ENCODE measurements at places on chromosomes 1 and 21. TPM values are rescaled to one million over a fixed set of nuclear protein-coding genes. Genes with fewer than 3 reads are reported as not detected.

CACHD1 gene
- 10.1 TPM for total RNA-seq

CFAP107 gene
- not detected for total RNA-seq

UMODL1 gene
- total RNA-seq: 0.13 TPM

TCHH gene
- total RNA-seq: 0.50 TPM

CLCNKA gene
- 0.42 TPM for total RNA-seq

GRCh38 chr21:33441489-33442477 lies 38.0 kb downstream of the TMEM50B start:
- no peak overlapping the region for H3K4me3 ChIP-seq
- H3K27ac ChIP-seq: peak overlapping the region; percentile 62
- DNase-seq: no peak
- no peaks in the 10 kb centered on the region for H3K27me3 ChIP-seq
- H3K36me3 ChIP-seq: peaks cover 29% of the 10 kb centered on the region
- H3K4me1 ChIP-seq: peaks cover 16% of the 10 kb centered on the region

- no peak overlapping the region for H3K27ac ChIP-seq
- DNase-seq: no peak
- H3K27me3 ChIP-seq: no peaks in the 10 kb centered on the region
- no peak overlapping the region for H3K4me3 ChIP-seq
These were observed 5.6 kb downstream of the PRCC start for GRCh38 chr1:156772728-156773497.

- no peak overlapping the region for H3K27ac ChIP-seq
- no peaks in the 10 kb centered on the region for H3K4me1 ChIP-seq
- H3K36me3 ChIP-seq: peaks cover 73% of the 10 kb centered on the region
- no peaks in the 10 kb centered on the region for H3K27me3 ChIP-seq
These were observed 32.5 kb downstream of the SASS6 start for GRCh38 chr1:100100202-100100601.

DNA sequence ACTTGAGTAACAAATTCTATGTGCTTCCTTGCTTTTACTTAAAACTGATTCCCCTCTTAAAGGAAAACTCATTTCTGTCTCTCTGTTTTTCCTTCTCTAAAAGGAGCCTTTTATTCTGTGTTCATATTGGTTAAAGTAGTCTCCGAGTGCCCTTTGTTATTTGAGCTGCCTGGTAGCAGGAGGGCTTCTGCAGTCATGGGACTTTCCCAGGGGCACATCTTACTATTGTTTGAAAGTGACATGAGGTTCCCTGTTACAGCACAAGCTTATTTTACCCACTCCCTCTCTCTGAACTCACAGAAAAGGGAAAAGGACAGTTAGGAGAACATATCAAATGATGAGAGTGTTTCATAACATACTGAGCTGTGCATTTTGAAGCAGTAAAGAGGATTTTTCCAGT lies 58.1 kb upstream of the ANGPTL1 start:
- H3K27ac ChIP-seq: peak overlapping the region; percentile 81
- H3K4me1 ChIP-seq: peaks cover 69% of the 10 kb centered on the region
- no peak overlapping the region for H3K4me3 ChIP-seq
- peak; percentile 77 for DNase-seq
- H3K27me3 ChIP-seq: no peaks in the 10 kb centered on the region
- H3K36me3 ChIP-seq: no peaks in the 10 kb centered on the region

- no peak for DNase-seq
- no peak overlapping the region for H3K27ac ChIP-seq
- H3K27me3 ChIP-seq: no peaks in the 10 kb centered on the region
- H3K4me1 ChIP-seq: no peaks in the 10 kb centered on the region
- no peak overlapping the region for H3K4me3 ChIP-seq
These were observed 52.5 kb upstream of the RIPK4 start for GRCh38 chr21:41819236-41819855.

DNA sequence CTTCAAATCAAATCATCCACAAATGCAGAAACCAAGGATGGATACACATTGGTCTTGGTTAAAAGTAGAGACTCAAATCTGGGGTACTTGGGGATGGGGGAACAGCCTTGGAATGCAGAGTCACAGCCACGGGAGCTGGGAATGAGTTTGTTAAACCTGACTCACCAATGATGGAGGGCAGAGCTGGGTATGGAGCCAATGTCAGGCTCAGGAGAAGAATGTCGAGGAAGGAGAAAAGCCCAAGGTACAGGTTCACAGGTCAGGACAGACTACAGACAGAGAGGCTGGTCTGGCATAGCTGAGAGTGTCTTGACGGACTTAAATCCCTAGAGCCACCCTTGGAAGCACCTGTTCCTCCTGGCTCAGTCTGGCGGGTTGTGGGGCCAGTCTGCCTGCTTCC lies 237.6 kb downstream of the NTNG1 start:
- DNase-seq: no peak
- H3K27ac ChIP-seq: no peak overlapping the region
- H3K4me1 ChIP-seq: no peaks in the 10 kb centered on the region
- H3K27me3 ChIP-seq: no peaks in the 10 kb centered on the region

GRCh38 chr1:14922942-14923726 lies 230.4 kb upstream of the TMEM51 start:
- peaks cover 22% of the 10 kb centered on the region for H3K4me1 ChIP-seq
- H3K36me3 ChIP-seq: no peaks in the 10 kb centered on the region
- no peaks in the 10 kb centered on the region for H3K27me3 ChIP-seq
- DNase-seq: no peak
- peak overlapping the region; percentile 71 for H3K27ac ChIP-seq

GRCh38 chr1:244085891-244086290 lies 34.8 kb downstream of the ZBTB18 start:
- H3K27me3 ChIP-seq: peaks cover 4% of the 10 kb centered on the region
- no peak overlapping the region for H3K27ac ChIP-seq
- H3K36me3 ChIP-seq: no peaks in the 10 kb centered on the region

DNA sequence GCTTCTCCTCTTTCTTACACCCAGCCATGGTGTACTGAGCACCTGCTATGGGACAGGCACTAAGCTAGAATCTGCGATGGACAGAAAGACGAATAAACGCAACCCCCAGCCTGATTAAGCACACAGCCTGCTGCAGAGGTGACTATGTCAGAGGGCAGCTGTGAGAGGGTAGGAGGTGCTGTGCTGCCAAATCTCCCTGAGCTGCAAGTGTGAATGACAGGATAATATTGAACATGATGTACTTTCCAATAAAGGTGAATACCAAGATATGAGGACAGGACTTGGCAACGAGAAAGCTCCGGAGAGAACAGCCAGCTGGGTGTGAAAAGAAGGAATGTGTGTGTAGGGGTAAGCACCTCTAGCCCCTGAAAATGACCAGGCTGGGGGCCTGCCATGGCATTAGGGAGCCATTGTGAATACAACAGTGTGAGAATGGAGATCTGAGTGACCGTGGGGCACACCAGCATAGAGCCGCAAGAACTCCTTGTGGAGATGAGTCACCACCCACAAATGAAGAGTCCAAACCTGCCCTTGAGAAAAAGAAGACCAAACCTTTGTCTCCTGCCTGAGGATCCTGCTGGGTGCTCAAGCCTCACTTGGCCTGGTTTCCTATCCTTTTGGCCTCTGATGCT lies 83.0 kb upstream of the ATF3 start:
- no peak for DNase-seq
- no peaks in the 10 kb centered on the region for H3K27me3 ChIP-seq
- no peaks in the 10 kb centered on the region for H3K36me3 ChIP-seq
- H3K4me1 ChIP-seq: no peaks in the 10 kb centered on the region
- no peak overlapping the region for H3K27ac ChIP-seq

DNA sequence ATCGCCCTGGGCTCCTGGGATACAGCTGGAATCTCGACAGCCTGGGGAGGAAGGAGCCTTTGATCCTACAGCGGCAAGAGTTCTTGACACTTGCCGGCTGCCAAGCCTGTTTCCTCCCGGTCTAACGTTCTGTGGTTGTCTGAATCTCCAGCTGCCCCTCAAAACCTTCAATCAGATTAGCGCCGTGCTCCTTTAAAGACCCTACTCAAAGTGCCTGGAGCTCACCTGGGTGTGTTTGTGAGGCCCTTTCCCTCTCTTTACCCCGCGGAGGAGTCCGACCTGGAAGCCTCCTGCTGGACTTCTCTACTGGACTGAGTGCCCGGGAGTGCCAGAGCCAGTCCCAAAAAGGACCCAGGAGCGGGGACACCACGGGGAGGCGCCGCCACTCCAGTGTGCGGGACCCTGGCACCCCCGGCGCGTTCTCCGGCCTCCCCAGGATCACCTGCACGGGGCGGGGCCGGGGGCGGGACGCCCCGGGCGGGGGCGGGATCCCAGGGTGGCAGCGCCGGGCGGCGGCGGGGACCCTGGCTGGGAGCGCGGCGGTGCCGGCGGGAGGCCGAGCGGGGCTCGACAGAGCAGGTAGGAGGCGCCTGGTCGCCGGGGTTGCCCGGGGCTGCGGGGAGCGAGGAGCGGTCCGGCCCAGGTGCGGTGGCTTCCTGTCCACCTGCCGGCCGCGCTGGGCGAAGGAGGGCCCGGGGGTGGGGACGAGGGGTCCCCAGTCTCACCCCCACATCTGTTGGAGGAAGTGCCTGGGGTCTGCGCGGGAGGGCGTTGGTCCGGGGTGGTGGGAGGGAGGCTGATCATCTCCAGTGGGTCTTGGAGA lies at the start of gene NCMAP:
Gene NCMAP, plus strand, starts transcription at position 497 of the 823 bp plus-strand sequence. CDS start 39,344 bp downstream, outside the sequence.
- H3K4me3 ChIP-seq: peak within 1 kb of the TSS; percentile 33
- H3K27ac ChIP-seq: no peak within 1 kb of the TSS
- peaks cover 20% of the 10 kb centered on the region for H3K27me3 ChIP-seq
- no peak for DNase-seq
- H3K4me1 ChIP-seq: peaks cover 15% of the 10 kb centered on the region

DNA sequence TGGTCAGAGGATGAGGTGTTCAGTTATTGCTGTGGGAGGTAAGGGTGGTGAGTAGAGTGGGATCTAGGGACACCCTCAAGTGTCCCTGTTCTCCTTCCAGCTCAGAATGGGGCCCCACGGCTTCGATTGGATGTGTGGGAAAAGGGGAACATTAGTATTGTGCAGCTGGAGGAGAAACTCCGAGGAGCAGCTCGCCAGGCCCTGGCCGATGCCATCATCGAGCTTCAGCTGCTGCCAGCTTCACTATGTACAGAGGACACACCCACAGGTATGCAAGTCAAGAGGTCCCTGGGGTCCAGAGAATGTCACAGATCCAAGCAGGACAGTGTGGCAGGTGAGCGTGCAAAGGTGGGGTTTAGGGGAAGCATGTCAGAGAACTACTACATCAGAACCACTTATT lies 13.9 kb downstream of the HYI start:
- no peaks in the 10 kb centered on the region for H3K27me3 ChIP-seq
- no peak for DNase-seq
- no peaks in the 10 kb centered on the region for H3K4me1 ChIP-seq
- no peak overlapping the region for H3K4me3 ChIP-seq
- H3K27ac ChIP-seq: no peak overlapping the region
- H3K36me3 ChIP-seq: peaks cover 82% of the 10 kb centered on the region

DNA sequence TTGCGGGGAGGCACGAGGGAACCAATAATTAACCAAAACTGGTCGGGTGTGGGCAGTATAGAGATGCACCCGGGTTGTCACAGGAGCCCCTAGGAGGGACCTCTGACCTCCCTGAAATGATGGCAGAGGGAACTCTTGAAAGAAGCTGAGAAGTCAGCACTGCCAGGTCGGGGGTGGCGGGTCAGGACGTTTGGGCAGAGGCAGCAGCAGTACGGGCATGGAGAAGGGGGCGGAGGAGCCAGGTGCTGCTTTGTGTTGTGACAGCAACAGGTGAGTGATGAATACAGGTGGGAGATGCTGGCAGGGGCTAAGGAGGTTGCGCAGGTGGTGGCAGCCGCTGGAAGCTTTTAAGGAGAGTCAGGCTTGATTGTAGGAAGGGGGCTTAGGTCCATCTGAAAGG lies 11.7 kb downstream of the TNFRSF1B start:
- no peak for DNase-seq
- H3K27ac ChIP-seq: peak overlapping the region; percentile 40
- H3K4me1 ChIP-seq: peaks cover 82% of the 10 kb centered on the region
- H3K27me3 ChIP-seq: peaks cover 24% of the 10 kb centered on the region
- no peak overlapping the region for H3K4me3 ChIP-seq
- H3K36me3 ChIP-seq: no peaks in the 10 kb centered on the region

DNA sequence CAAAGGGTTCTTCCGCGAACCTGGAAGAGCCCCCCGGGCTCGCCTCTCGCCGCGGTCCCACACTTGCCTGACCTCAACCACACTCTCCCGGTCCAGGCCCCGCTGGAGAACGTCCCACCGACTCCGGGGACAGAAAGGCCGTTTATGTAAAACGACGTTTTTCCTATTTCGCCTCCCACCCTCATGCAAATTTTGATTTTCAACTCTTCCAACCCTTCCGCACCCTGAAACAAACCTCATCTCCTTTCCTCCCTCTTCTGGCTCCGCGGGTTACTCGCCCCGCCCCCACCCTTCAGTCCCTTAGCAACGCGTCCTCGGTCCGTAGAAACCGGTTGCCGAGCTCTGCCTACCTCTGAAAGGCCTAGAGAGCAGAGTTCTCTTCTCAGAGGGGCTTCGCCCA lies at the start of gene C1orf141:
Gene C1orf141, minus strand, starts transcription at position 276 of the 400 bp plus-strand sequence. CDS start 7,730 bp downstream, outside the sequence.
- no peak within 1 kb of the TSS for H3K27ac ChIP-seq
- DNase-seq: no peak
- H3K36me3 ChIP-seq: no peaks in the 10 kb centered on the region
- peaks cover 13% of the 10 kb centered on the region for H3K4me1 ChIP-seq

GRCh38 chr1:207342332-207342731 lies 20.9 kb downstream of the CD55 start:
- H3K27me3 ChIP-seq: no peaks in the 10 kb centered on the region
- no peak overlapping the region for H3K27ac ChIP-seq
- no peak for DNase-seq
- no peak overlapping the region for H3K4me3 ChIP-seq

- peaks cover under 1% of the 10 kb centered on the region for H3K4me1 ChIP-seq
- H3K27me3 ChIP-seq: no peaks in the 10 kb centered on the region
- no peak overlapping the region for H3K27ac ChIP-seq
- DNase-seq: no peak
These were observed 19.9 kb downstream of the ATP8B2 start for GRCh38 chr1:154344977-154345837.

- H3K4me1 ChIP-seq: peaks cover 10% of the 10 kb centered on the region
- H3K4me3 ChIP-seq: no peak overlapping the region
- no peaks in the 10 kb centered on the region for H3K36me3 ChIP-seq
- H3K27ac ChIP-seq: no peak overlapping the region
- H3K27me3 ChIP-seq: no peaks in the 10 kb centered on the region
These were observed 90.1 kb downstream of the TLR5 start for GRCh38 chr1:223052931-223053330.

DNA sequence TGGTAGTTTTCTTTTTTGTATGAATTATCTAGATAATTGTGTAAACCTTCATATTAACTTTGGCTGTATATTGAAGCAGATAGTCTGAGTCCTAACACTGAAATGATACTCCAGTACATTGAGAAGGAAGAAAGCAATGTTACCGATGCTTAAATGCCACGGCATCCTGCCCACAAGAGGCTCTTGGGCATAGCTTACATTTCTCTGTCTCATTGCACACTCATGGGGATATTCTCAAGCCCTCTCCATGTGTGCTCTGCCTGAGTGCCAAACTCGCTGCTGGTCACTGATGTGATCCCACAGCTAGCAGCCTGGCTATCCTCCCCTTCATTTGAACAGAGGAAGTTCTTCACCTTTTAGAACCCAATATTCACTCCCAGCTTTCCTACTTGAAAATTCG lies 179.4 kb downstream of the TGFB2 start:
- H3K27ac ChIP-seq: no peak overlapping the region
- no peaks in the 10 kb centered on the region for H3K27me3 ChIP-seq
- H3K4me3 ChIP-seq: no peak overlapping the region
- no peak for DNase-seq

GRCh38 chr1:208172423-208173145 lies 71.6 kb downstream of the PLXNA2 start:
- no peaks in the 10 kb centered on the region for H3K27me3 ChIP-seq
- no peaks in the 10 kb centered on the region for H3K36me3 ChIP-seq
- peaks cover 74% of the 10 kb centered on the region for H3K4me1 ChIP-seq
- no peak for DNase-seq

Measured in esophagus muscularis mucosa (tissue), 4 donors.